ENCODE measurements at places on chromosomes 4 and X.

DNA sequence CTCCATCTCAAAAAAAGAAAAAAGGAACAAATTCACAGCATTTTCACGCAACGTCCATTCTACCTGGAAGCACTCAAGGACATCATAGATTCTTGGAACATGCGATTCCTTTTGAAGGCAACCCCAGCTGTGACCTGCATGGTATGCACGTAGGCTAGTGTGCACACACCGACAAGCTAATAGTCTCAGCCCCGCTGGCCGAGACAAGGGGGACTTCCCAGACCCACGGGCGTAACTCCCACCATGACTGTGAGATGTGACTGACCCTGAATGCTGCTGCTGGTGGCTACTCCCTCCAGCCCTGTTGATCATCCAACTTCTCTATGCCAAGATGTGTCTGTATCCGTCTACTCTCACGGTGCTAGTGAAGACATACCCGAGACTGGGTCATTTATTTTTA is 78.3 kb downstream of the CRLF2 start:
- DNase-seq, result no peak

DNA sequence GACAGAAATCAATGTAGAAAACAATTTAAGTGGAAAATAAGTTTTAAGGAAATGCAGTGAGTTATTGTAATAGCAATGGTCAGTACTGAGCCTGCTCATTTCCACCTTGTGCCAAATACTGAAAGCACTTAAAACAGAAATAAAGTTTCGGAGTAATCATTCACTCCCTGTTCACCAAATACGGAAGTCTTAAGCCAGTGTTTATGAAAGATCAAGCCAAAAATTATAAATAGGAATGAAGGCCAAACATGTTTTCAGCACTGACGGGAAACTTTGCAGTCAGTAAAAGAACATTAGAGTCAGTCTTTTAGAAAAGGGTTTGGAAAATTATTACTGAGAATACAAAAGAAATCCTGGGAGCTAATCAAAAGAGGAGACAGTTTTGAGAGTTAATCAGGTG is 178.6 kb downstream of the DMD start:
- no peak for DNase-seq

DNA sequence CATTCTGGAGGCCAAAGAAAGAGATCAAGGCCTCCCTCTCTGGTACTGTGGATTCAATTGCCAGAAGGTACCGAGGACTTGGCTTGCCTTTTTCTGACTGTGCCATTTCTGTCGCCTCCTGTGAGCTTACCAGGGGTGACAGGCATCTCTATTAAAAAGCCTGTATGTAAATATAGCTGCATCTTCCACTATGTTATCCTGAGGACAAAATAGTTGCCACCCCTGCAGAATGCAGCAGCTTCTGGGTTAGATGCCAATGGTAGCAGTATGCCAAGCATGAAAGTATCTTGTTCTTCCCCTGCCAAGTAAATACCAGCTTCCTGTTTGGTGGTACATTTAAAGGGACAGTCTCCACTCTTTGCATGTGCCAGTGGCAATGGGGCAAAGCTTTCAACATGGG is 10.7 kb downstream of the TRPC5OS start:
- DNase-seq, result no peak

DNA sequence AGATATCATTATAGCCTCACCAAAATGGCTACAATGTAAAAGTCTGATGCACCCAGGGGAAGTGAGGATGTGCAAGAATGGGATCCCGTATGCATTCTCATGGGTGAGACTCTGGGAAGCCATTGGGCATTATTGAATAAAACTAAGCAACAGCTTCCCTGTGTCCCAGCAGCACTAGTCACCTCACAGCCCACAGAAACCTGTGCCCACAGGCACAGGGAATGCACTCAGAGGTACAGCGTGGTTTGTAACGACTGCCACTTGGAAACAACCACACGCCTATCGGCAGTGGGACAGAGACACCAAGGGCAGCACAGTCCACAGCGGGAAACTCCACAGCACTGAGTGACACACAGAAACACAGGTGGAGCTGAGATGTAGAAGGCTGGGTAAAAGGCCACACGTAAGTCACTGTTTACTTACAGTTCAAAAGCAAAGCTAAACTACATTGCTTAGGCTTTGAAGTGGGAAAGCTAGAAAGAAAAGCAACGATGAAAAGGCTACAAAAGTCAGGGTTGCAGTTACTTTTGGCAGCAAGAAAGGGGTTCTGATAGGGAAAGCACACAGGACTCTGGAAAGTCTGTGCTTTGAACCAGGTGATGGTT is 69.2 kb downstream of the HAUS3 start:
- no peak for DNase-seq

- no peak for DNase-seq
These were observed 12.8 kb upstream of the STBD1 start for GRCh38 chr4:76293772-76294171.

- DNase-seq, result no peak
These were observed 238.4 kb upstream of the TEX13A start for GRCh38 chrX:105458846-105459245.

DNA sequence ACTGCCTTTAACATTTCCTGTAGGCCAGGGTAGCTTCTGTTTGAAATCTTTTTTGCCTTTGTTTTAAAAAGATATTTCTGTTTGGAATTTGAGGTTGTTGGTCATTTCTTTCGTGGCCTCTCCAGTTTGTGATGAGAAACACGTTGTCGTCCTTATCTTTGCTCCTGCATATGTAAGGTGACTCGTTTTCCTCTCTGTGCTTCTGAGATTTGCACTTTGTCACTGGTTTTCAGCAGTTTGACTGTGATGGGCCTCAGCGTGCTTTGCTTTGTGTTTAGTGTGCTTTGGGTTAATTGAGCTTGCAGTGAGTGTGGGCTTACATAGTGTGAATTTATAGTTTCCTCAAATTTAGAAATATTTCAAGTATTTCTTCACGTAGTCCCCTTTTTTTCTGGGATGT is 81.5 kb downstream of the FAM193A start:
- DNase-seq, result no peak

- no peak for DNase-seq
These were observed at the start of gene CLCN4 for GRCh38 chrX:10156199-10157031. Gene CLCN4, plus strand, starts transcription at chrX:10156975. Its CDS starts 28,058 bp downstream, at chrX:10185033.

DNA sequence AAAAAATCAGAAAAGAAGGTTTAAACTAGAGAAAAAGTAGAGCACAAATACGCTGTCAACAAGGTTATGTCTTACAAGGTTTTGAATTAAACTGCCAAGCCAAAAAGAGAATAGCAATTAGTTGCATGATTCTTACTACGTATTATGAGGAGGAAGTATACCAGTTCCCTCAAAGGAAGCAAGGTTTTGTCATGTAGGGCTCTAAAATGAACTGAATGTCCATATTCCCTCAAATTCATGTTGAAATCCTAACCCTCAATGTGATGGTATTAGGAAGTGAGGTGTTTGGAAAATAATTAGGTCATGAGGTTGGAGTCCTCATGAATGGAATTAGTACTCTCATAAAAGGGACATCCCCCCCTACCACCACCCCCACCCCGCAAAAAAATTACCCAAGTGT is 201.0 kb downstream of the FBXW7 start:
- DNase-seq, result no peak

DNA sequence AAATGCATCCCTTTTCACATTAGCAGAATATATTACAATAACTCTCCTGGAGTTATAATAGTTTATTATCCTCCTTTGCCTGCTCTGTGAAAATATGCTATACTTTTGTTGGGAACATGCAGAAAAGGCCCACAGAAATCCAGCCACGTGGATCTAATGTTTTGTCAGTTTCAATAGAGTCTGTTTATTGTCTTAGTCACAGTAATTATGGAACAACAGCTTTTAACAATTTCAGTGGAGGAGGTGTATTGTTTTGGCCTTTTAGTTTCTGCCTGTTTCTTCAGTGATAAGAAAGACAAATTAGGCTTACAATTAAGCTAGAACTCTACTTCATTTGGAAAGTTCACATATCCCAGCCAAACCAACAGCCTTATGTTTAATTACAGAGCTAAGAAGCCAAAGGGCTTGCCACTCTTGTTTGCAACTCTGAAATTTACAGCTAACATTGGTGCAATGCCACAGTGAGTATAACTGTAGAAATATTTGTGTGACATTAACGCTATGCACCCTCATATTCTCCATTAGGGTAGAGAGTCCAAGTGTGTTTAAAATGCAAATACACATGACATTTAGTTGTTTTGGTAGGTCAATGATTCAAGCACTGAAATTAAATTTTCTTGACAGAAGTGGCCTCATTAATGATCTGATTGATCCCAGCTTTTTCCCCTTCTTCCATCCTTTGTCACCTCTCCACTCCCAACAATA is 175.8 kb downstream of the USP46 start:
- no peak for DNase-seq

DNA sequence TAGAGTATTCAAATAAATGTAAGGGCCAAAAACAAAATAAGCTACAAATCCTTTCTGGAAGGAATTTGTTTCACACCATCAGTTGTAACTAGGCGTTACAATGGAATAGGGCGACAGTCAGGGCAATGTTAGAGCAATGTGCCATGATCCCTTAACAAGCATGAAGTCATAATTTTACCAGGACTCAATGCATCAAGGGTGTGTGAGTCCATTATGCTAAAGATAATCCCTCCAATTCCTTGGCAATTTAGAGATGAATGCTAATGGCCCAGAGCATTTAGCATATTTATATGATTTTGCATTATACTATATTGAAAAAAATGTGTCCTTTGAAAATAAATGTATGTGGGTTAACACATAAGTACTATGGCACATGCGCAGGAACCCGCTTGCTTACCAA is 73.1 kb downstream of the GRIA2 start:
- no peak for DNase-seq

DNA sequence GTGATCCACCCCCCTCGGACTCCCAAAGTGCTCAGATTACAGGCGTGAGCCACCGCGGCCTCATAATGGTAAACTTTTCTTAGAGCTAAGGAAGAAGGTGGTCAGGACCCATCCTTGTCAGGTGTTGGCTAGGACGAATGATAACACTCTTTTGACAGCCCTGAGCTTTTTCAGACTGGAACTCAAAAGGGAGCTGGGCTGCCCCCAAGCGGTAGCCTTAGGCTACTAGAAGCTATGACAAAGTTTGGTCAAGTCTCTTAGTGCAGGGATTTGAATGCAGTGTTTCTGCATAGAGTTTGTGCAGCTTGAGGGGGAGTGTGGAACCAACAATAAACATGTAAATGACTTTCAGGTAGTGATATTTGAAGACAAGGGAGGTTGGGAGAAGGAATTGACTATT is 11.8 kb upstream of the HSD17B10 start:
- DNase-seq, result no peak

- DNase-seq, result no peak
These were observed 320.5 kb upstream of the IGFBP7 start for GRCh38 chr4:57430726-57431125.

GRCh38 chr4:130028552-130028951 is 932.6 kb downstream of the C4orf33 start:
- no peak for DNase-seq

DNA sequence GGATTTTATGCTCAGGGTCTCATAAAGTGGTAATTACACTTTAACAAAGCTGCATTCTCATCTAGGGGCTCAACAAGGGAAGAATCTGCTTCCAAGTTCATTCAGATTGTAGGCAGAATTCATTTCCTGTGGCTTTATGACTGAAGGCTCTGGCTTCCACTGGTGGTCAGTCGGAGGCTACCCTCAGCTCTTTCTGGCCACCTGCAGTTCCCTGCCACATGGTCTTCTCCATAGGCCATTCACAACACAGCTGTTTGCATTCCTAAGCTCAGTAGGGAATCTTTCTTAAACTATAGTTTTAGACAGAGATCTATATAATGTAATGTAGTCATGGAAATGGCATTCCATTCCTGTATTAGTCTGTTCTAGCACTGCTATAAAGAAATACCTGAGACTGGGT is 973.0 kb upstream of the SLIT2 start:
- no peak for DNase-seq

- DNase-seq, result no peak
These were observed 5.2 kb upstream of the RBMXL3 start for GRCh38 chrX:115183980-115184379.

DNA sequence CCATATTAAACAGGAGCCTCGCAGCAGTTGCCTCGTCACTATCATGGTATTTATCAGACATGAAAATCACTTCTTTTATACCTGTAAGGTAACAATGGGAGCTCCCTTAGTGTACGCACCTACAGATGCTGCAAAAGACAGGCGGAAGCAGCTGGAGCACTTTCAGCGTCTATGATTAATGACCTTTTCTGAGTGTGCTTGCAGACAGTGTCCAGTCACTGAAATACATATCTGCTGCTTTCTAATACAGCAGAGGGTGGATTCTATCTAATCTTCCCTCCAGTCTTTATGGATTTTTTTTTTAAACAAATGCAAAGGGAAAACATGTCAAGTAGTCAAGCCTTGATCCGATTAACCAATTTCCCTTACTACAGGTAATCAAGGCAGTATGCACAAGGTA is 24.1 kb downstream of the DCTD start:
- DNase-seq, result no peak

DNA sequence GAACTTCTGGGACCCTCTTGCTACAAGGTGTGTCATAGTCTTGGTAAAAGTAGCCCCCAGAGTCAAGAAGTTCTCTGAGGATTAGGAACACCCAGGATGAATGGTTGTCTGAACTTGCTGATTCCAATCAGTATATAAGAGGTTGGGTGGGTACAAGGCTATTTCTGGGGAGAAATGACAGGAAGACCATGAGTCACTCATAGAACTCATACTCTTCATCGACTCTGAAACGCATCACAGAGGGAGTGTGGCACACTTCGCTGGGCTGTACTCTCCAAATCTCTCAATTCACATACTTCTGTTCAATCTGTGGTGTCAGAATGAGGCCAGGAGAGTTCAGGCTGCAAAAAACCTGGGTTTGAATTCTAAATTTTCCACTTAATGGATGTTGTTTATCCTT is 193.2 kb upstream of the LEF1 start:
- DNase-seq, result no peak

- DNase-seq, result peak; percentile 5
These were observed 368.0 kb downstream of the GBA3 start for GRCh38 chr4:23060776-23061175.

GRCh38 chr4:52926196-52926974 is 64.3 kb downstream of the RASL11B start:
- DNase-seq, result no peak

- DNase-seq, result no peak
These were observed 184.4 kb downstream of the TENM3 start for GRCh38 chr4:182427554-182427953.

DNA sequence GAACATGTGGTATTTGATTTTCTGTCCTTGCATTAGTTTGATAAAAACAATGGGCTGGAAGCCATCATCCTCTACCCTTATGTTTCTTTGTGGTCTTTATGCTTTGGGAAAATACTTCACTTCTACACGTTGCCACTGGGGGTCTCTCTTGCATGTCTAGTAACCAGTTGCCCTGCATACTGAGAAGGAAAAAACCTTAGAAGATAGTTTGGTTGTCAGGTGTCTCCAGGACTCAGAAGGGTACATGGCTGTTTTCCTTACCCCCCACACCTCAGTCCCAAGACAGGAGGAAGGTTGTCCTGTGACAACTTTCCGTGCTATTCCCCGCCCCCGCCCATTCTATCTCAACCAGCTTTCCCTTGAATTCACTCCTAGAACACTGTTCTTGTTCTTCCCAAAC is 62.1 kb upstream of the LANCL3 start:
- DNase-seq, result no peak

GRCh38 chr4:146029147-146029546 is 90.5 kb upstream of the ZNF827 start:
- DNase-seq, result no peak

GRCh38 chrX:14837155-14837554 is 35.7 kb downstream of the FANCB start:
- no peak for DNase-seq

GRCh38 chr4:6988016-6988715 is 55.0 kb upstream of the TADA2B start:
- no peak for DNase-seq

- DNase-seq, result peak; percentile 19
These were observed 1.0 kb upstream of the TBC1D9 start for GRCh38 chr4:140757232-140757630.
